ENCODE measurements at places on chromosomes 1 and 21.

- no peak for DNase-seq
Measured at GRCh38 chr1:86156566-86157455, at the start of gene COL24A1. COL24A1 (minus strand) TSS chr1:86156772; CDS start chr1:86156396, 376 bp downstream.

DNA sequence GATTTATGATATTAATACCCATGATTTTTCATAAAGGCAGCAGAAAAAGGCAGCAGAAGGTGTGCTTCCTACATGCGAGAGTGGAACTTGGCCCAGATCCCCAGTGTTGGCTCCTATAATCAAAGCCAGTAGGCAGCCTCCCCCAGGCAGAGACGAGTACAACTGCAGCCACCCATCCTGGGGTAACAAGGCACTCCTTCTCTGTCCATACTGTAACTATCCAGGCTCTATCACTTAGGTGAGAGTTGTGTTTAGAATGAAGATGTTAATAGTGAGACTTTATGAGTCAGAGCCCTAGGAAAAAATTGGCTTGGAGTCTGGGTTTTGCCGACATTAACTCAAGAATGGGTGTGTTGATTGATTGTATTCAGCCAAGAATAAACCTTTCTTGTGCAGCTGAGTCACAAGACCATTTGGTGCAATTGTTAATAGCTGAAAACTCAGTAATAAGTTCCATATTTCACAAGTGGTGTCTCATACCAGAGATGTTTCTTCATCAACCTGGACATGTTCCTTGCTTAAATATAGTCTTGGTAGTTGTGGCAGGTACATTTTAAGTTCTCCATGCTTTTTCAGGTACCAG, 322.3 kb downstream of the DUSP10 start:
- no peak for DNase-seq

- DNase-seq, result no peak
Measured at GRCh38 chr1:227781314-227781930, 34.1 kb upstream of the PRSS38 start.

DNA sequence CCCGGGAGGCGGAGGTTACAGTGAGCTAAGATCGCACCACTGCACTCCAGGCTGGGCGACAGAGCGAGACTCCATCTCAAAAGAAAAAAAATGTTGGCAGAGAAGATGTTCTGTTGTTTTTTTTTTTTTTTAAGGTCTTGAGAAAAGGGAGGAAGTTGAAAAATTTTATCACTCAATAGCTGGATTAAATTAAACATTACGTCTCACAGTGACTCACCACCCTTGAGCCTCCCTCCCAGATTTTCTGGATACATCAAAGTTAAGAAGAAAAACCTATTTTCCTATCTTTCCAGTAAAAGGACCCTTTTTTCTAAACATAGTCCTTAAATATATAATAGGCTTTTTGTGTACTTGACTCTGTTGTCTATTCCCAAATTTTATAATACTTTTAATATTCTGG, 35.5 kb downstream of the IFNAR1 start:
- DNase-seq, result no peak

DNA sequence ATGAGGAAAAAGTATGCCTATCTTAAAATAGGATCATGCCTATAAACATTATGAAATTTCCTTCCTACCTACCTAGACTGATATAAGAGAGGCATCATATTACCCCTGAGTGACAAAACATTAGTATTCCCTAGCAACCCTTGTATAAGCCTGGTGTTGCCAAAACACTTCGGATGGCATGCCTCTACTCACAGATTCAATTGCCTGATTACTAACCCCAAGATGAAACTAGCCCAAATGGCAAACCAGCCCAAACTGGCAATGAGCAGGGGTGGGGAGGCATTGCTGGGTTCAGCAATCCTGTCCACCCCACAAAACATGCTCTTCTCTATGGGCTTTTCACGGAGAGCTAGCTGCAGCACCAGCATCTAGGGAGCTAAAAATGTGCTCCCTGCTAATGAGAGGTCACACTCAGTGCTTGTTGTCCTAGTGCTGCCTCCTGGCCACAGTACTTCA, 13.9 kb downstream of the PALMD start:
- DNase-seq, result no peak

DNA sequence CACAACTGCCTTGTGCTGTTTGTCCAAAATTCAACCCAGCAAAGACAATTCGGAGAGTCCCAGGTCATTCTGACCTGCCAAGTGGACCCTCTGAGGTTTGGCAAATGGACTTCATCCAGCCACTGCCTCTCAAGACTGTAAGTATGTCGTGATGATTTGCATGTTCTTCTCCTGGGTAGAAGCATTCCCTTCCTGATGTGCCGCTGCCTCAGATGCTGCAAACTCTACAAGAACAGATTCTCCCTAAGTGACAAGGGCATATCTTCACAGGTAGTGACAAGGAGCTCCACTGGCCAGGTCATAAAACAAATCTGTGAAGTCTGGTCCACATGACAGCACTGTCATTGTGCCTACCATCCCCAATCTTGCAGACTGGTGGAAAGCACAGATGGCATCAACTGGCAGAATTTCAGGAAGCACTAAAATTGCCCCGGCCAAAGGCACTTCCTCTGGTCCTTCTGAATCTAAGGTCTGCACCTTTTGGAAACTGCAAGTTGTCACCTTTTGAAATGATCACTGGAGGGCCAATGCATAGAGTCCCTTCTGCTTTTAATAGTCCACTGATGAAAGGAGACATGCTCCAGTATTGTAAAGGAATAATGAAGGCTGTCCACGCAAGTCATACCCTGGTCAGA, 27.4 kb downstream of the POFUT2 start:
- DNase-seq, result no peak

GRCh38 chr1:31101147-31101502, 35.6 kb upstream of the PUM1 start:
- DNase-seq, result no peak

DNA sequence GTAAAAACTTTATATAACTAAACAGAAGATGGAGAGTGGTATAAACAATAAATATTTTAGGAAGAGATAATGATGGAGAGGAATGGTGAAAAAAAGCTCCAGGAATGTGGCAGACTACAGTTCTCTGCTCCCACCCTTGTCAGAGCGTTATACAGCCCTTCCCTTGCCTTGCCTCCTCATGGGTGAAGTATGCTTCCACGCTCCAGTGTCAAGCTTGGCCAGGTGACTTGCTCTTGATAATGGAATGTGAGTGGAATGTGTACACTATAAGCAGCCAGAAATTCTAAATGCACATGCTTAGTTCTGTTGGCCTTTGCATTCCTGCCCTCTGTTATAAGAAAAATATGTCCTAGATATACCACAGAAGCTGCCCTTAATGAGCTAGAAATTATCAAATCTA, 24.7 kb upstream of the POGK start:
- DNase-seq, result no peak

DNA sequence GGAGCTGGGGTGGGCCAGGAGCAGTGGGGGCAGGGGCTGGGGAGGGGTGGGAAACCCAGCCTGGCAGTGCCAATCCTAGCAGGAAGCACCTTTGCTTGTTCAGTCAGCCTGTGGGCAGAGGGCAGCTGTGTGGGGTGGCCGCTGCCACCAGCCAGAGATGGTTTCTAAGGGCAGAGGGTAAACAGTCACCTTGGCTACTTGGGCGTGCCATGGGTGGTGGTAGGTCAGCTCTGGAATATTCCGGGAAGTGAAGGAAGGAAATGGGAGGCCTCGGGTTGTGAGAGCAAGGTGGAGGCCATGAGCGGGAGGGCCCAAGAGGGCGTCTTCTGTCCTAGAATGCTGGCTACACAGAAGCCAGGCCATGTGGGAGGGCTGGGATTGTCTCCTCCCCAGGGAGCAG, 20.7 kb upstream of the WNT4 start:
- no peak for DNase-seq

DNA sequence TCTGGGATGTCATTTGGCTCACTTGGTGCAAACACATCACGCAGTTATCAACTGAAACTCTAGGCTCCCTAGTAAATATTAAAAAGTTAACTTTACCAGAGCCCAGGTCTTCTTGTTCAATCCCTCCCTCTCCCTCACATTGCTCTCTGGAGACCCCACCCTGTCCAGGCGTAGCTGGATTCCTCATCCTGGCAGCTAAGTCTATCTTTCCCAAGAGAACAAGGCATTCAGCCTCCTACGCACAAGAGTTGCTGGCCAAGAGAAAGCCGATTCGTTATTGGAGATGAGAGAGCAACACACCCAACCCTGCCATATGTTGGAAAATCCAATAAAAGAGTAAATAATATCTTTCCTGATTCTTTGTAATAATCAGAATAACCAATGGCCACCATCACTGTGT, 117.9 kb downstream of the SLC30A10 start:
- DNase-seq, result no peak

DNA sequence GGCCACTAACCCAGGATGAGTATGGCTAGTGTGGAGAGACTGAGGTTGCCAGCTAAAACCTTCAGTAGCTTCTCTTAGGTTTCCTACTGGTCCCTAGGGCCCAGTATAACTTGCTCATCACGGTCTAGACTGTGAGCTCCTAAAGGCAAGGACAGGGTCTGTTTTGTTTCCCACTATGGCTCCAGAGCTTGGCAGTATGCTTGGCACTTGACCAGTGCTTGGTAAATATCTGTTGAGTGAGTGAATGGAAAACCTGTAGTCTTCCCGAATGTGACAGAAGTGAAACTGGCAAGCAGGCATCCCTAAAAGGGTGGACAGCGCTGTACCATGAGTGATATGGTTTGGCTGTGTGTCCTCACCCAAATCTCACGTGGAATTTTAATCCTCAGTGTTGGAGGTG, 13.1 kb upstream of the PARS2 start:
- DNase-seq, result no peak

GRCh38 chr1:171219346-171220080, 28.8 kb upstream of the FMO1 start:
- DNase-seq, result no peak

DNA sequence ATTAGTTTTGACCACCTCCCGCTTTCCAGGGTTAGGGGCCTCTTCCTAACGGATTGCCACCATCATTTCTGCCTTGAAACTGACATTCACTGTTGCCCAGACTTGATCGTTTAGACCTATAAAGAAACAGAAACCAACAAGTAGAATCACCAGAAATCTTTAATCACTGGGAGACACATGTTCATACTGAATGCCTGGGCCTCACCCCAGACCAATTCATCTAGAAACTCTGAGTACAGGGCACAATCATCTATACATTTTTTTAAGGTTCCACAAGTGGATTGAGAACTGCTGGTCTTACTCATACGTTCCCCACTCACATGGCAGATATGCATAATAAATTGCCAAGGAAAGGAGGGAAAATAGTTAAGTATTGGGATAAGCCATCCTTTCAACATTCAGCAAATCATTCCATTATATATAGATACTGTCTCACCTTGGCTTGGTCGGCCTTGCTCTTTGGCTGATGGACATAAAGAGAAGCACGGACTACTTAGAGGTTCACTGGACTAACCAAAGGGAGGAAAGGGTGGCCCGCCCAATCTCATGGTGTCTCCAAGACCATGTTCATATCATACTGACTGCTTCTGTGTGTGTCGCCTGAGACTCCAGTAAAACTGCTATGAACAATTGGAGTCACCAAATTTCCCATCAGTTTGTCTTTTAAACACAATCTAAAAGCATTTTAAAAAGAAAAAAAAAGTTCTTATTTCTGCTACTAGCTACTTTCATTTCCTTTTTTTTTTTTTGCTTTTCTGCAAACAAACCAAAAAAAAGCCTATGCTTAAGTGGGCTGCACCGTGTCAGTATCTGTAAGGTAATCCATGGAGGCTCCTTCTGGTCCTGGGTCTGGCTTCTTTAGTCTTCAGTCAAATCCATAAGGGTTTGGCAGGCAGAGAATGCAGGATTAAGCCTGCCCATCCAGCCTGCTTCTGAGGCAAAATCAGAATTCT, 9.4 kb upstream of the TARBP1 start:
- no peak for DNase-seq
